ENCODE measurements at places on chromosomes 7 and 10.

DNA sequence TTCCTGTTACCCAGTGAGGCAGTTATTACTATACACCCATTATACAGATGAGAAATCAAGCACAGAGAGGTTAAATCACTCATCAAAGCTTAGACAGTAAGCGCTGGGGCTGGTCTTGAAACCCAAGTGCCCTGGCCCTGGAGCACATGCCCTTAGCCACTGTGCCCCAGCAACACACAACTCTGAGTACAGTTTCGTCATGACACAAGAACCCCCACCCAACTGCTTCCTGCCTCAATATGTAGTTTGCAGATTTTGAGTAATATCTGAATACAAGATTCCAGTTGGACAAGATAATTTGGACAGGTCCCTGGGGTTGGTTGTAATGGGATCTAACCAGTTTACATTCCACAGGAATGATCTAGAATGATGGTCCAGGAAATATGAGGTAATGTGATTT lies 62.8 kb downstream of the SH3PXD2A start:
- no peak for DNase-seq

DNA sequence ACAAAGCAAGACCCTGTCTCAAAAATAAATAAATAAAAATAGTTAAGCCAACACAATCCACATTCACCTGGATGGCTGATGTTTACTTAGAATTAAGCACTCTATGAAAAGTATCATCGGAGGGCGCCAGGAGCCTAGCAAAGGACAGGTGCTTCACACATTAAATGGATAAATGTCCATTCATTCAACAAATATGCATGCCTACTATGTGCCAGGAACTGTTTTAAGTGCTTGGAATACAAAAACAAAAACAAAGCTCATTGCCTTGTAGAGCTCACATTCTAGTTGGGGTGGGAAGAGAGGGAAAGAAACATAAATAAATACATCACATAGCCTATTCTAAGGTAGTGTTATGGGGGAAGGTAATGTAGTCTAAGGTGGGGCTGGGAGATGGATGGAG lies 4.1 kb downstream of the BAIAP2L1 start:
- no peak for DNase-seq

GRCh38 chr10:125392154-125392553 lies 231.8 kb upstream of the CTBP2 start:
- no peak for DNase-seq

DNA sequence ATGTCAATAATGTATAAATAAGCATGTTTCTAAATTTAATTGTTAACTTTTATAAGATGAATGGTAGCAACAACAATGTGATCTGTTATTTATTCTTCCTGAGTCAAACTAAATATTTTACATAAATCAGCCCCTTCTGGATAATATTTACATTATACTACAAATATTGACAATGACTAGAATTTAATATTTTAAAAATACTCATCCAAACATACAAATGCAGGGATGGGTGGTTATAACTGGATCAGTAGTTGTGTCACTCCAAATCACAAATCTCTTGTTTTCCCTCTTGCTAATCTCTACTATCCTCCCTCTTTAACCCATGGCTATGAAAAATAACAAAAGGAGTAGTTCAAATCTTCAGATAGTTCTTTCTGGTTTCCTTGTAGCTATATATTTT lies 407.0 kb downstream of the HTR7 start:
- no peak for DNase-seq

DNA sequence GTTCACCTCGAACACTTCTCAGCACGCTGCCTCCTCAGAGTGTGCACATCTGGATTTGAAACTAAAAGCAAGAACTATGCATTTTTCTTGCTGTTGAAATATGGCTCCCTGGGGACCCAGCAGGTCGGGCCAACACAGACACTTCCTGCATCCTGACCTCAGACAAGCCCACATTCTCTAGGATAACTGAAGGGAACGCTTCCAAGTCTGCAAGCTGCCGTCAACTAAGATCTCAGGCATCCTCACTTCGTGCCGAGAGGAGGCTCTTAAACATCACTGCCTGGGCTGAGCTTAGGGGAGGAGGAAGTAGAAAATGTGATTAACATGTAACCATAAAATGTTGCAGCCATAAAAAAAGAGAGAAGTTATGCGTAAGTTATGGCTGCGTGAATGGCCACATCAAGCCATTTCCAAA lies 65.5 kb downstream of the PYROXD2 start:
- no peak for DNase-seq

DNA sequence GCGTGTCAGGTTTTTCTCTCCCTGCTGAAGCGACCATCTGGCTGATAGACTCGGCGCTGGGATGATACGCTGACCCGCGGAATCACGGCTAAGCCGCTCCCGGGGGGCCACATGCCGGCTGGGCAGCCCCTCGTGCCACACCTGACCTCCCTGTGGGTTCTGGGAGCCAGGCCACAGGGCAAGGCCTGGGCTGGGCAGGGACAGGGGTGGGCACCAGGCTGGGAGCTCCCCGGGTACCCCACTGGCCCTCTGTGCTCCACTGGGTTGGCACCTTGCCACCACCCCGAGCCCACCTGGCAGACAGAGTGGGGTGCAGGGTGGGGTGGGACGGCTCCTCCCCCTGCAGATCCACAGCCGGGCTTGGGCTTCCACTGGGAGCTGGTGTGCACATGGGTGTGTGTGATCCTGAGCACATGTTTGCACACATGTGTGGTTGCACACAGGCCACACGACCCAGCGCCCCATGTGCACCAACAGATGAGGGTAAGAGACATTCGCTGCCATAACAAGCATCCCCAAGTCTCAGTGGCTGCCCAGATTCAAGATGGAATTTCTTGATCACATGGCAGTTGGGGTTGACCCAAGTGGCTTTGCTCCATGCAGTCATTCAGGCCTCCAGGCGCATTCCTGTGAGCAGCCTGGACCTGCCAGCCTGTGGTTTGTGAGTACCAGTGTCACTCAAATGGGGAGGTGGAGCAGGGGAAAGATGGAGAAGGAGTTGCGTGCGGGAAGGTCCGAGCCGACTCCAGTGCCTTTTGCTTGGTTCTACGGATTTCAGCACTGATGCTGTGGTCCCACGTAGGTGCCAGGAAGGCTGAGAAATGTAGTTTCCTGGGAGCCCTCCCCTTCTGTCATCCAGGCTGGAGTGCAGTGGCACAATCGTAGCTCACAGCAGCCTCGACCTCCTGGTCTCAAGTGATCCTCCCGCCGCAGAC lies 79.7 kb downstream of the UNCX start:
- DNase-seq = no peak

DNA sequence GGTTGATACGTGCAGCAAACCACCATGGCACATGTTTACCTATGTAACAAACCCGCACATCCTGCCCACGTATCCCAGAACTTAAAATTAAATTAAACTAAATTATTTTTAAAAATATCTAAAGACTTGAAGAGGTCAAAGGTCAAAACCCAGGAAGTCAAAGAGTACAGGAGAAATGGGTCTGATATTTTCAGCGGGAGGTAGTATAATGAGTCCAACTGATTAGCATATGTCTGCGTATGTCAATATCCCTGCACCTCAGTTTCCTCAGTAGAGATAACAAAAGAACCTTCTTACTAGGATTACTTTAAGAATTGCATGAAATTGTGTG lies 133.0 kb downstream of the TMEM26 start:
- DNase-seq = no peak

DNA sequence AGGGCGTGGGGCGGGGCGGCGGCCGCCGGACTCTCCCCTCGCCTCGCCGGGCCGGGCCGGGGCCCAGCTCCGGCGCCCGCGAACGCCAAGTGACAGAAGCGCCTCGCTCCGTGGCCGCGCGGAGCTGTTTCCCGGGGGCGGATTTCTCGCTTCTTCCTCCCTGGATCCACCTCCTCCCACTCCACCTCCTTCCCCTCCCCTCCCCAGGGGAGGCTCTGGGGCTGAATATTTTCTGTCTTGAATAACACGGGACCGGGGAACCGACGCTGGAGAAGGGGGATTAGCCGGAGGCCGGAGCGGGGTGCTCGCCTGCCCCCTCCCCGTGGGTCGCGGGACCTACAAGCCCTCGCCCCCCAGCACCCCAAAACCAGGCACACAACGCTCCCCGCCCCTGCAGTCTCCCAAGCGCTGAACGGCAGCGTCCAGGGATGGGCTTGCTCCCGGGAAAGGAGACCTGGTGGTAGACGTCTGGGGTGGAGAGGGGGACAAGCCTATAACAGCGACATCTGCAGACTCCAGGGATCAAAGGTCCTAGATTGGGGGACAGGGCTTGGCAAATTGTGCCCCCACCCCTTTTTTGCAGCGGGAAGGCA lies at the start of gene ARHGAP21:
TSS of gene ARHGAP21 (minus strand) at position 100 of the 593 bp plus-strand sequence. CDS start 1,988 bp downstream, outside the sequence.
- DNase-seq = peak; percentile 30

DNA sequence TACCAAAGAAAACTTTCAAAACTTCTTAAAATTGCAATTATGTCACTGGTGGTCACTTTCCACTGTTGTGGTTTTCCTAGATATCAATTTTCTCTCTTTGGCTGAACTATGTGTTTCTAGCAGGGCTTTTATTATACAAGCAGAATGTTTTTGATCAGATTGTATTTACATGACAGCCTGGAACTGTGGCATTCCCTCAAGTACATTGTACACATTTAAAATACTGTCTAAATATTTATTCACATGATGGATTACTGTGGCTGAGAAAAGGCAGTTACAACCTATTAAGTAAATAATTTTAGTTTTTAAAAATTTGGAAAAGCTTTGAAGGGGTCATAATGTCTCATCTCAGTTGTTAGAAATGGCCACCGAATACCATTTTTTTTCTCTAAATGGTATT lies 231.9 kb upstream of the PPP1R3A start:
- DNase-seq = no peak

DNA sequence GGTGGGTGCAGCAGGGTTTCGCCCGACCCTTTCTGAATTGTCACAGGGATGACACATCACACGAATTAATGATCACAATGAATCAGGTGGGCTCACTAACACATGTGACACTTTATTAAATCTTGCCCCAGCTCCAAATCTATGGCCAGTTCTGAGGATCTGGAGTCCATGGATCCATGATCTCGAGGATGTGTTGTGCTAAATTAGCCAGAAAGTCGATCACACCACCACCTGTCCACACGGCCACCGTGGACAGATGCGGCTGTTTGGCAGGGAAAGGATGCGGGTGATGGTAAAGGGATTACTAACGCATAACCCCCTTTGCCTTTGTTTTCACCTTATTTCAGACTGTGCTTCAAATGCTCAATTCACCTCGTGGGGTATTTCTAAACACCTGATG lies 96.4 kb downstream of the COBL start:
- DNase-seq = no peak

DNA sequence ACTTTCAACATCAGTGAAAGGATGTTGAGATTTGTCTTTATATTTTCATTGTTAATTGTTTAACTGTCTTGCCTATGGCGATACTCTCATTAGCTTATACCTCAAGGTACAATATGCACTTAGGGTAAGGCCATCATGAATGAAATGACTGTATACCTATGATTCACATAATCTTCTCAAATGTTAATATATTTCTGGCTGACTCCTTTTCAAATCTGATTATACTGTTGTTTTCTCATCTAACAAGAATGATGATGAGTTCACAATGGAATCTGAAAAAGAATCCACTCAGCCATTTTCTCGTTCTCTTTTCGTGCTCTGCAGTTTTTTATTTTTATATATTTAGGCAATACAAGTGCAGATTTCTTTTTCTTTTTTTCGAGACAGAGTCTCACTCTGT lies 159.1 kb downstream of the ARHGAP12 start:
- DNase-seq = no peak

GRCh38 chr10:62655337-62655994 lies 149.1 kb upstream of the ADO start:
- DNase-seq = no peak

GRCh38 chr10:127910464-127910770 lies 3.5 kb downstream of the PTPRE start:
- DNase-seq = no peak

DNA sequence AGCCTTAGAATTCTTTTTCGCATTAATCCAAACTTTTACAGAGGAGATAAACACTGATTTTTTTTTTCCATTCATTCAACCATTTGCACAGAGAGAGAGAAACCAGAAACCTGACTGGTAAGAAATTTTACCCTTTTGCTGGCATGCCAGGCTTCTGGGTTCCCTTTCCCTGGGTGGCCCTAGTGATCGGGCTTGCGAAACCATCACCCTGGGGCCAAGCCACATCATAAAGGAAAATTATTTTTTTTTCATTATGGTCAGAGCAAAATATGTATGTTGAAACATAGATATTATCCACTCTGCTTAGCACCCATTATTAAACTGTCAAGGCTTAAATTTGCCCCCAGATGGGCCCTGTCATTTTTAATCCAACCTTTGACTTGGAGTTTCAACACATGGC lies 55.4 kb upstream of the INHBA start:
- no peak for DNase-seq

- no peak for DNase-seq
These were observed 276.2 kb upstream of the AOAH start for GRCh38 chr7:37000511-37000910.

DNA sequence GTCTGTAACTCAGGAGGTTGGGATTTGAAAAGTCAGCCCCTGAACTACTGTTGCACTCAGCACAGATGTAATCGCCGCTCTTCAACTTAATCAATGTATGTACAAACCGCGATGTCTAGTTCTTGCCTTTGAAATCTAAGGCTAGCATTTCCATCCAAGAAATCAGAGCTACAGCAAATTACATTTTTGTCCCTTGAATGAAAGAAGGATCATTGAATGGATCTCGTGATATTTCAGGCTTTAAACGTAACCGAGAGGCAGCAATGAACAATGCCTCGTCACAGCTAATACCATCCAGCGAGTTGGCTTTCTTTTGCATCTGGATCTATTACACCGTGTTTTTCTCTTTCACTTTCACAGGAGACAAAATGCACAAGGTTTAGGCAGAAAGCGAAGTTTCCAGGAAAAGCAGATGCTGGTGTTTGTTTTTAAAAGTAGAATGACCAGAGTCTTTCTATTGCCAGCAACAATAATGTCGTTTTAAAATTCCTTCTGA lies 5.5 kb downstream of the SKIDA1 start:
- DNase-seq = no peak

DNA sequence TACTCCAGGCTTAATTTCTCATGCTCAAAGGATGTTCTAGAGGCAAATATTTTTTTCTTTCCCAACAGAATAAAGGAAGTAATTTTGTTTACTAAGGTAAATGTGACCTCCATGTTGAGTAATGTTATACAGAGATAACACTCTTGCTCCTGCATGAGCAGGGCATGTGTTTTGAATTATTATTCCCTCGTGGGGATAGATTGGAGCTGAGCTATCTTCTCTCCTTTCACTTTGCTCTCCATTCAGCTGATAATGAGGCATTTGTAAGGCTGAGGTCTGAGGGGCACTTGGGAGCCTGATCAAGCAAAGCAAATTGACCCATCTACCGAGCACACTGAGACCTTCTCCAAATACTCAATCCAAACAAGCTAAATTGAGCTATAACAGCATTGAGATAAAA lies 50.7 kb upstream of the GHITM start:
- DNase-seq = no peak

DNA sequence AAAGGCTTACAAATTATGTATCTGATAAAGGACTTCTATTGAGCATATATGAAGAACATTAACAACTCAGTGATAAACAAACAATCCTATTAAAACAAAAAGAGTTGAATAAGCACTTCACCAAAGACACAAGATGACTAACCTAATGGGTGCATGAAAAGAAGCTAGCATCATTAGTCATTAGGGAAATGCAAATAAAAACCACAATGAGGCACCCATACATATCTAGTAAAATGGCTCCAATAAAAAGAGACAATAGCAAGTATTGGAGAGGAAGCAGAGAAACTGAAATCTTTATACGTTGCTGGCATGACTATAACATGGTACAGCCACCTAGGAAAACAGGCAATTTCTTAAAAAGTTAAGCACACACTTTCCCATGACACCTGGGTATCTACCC lies 77.6 kb upstream of the ZMIZ1 start:
- no peak for DNase-seq

Measured in central memory CD4-positive, alpha-beta T cell (primary cell).